ENCODE measurements at places on chromosomes 2 and 18.

GRCh38 chr18:79560861-79561210, 118.8 kb upstream of the CTDP1 start:
- DNase-seq, result no peak

GRCh38 chr2:173109253-173110188, 33.9 kb downstream of the MAP3K20 start:
- no peak for DNase-seq

DNA sequence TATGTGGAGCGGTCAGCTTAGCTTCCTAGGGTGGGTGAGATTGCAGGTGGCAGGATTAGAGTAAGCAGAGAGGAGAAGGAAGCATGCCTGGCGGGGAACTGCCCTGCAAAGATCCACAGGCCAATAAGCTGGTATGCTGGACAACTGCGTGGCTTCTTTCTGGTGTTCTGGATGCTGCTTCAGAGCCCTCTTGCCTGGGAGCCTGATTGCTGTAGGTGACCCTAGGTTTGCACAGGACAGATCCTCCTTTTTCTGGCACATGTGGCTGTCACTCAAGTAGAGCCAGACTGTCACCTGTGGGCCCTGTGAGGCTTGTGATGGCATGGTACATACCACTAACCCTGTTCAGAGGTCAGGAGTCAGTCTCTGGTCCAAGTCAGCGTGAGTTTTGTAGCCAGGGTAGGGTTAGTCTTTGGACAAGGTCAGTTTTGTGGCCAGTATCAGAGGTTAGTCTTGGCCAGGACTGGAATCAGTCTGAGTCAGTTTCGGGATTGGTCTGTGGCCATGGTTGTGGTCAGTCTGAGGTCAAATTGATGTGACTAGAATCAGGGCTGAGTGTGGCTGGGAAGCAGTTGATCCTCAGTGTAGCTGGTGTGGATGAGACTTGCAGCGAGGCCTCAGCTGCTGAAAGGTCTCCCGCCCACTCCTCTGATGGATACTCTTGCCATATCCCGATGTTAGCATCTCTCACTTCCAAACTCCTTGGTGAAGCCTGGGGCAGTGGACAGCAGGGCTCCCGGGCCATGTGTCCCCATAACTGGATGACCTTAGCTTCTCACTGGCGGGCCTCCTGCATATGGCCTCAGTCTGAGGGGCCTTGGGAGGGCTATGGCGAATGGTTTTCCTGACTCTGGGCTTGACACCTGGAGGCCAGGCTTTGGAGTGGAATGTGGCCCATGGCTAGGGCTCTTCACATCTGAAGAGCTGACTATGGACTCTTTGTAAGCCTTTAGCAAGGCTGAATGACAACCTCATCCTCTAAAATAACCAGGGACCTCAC, 260.5 kb downstream of the DYSF start:
- DNase-seq, result no peak

- DNase-seq, result no peak
Observed at GRCh38 chr2:73931531-73932500, 5.1 kb downstream of the DGUOK start.

DNA sequence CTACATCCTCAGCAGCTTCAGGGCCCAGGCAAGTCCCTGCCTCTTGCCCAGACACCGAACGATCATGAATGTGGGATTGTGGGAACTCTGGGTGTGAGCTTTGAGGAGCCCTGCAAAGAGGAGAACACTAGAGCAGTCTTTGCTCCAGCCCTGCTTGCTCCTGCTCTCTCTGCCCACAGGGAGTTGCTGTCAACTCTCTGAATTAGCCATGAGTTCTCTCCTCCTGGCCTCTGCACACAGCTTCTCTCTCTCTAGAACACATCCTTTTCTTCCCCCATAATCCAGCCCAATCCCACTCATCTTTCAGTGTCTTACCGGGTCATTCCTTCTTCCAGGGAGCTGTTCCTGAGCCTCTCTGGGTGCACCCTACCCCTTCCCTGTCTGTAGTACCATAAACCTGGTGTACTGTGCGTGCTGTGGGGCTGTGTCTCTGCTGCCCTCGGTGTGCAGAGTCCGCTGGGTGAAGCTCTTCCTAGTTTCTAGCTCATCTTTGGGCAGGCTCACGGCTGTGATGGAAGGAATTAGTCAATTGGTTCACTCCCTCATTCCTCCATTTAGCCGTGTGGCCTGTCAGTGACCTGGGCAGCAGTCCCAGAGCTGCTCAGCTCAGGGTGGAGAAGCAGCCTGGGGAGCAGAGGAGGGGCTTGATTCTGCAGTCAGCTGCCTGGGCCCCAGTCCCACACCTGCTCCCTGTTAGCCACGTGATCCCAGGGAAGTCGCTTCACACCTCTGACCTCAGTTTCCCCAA, 132.9 kb upstream of the HDAC4 start:
- DNase-seq, result no peak

DNA sequence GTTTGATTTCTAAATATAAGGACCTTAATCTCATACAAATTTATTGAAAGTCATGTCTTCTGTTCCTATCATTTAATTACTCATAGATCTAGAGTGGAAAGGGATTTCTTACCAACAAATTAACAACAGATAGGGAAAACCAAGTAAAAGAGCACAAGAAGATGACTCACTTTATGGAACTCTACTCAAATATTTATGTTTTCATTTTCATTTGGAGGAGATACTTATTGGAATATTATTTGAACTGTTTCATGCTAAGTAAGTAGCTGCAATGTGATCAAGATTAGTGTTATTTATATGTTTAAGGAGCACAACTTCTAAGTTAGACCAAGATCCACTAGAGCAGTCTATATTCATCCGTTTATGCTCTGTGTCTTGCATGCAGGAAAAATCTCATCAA, 1.3 kb downstream of the NT5C1B start:
- DNase-seq, result no peak

DNA sequence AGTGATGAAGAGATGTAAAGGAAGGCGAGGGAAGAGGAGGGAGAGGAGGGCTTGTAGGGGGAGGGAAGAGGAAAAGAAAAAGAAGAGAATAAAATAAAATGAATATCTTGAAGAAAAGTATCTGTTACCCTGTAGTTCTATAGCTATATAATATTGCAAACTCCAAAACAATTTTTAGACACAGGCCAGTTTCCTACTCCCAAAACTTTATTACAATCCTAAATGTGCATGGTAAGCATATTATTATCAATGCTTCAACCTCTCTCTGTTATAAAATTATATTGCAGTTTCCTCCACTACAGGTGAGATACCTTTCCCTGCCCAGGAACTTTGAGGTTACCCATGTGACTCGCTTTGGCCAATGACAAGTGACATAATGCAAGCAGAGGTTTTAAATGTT, 1351.6 kb upstream of the NRXN1 start:
- DNase-seq, result no peak

DNA sequence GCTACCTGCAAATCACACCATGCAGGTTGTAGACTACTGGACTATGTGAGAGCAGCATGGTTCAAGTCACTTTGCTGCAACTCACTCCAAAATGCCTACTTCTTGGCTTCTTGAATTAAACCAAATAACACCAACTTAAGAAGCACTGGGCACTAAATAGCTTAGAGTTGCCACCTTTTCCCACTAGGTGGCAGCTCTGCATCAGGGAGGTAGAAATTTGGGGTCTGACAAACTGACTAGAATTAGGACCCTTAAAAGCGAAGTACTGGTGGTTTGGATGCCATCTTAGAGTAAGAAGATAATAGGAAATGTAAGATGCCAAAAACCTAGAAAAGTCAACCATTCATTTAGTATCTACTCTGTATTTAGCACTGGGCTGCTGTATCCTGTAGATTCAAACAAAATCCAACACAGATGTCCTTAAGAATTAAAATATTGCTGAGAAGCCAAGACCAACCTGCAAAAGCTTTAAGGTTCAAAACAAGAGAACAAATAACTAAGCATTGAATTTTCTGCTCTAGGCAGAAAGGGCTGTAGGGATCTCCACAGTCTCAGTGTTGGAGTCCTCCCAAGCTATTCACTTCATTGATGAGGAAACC, 65.5 kb downstream of the CCBE1 start:
- peak; percentile 23 for DNase-seq

DNA sequence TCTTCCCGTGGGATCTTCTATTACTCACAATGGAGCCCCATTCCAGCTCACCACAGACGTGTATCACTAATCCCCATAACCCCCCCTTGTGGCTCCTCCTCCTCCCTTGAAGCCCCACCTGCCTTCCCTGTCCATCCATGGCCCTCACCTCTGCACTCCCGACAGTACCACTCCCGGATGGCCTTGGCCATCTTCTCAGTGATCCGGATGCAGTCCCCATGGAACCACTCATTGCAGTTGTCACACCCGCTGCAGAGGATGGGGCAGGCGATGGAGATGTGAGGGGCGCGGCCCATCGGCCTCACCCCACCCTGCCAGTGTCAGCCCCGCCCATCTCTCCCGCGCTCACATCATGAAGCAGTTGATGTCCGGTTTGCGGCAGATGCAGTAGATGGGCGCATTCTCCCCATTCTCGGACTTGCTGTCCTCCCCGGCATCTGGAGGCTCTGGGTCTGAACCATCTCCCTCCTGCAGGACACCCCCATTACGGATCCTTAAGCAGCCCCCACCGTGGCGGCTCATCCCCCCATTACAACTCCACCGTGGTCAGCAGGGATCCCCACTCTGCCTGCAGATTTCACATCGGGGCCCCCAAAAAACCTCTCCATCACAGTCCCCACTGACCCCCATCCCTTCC, 983 bp downstream of the CXXC1 start:
- DNase-seq, result no peak

DNA sequence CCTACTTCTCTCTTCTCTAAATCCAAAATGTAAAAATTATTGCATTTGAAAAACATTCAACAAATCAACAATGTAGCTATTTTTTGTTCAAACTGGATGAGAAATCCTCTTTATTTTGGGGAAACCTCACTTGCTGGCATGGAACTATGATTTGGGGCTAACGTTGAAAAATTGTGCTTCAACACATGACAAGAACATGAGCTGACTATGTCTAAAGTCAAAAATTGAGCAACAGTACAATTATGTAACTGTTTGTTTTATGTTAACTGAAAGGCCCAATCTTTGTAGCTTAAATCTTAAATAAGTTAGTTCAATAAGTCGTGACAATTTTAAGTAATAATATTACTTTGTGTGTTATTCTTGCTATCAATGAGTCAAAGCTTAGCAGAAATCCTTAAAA, 67.3 kb downstream of the TMEFF2 start:
- DNase-seq, result no peak

DNA sequence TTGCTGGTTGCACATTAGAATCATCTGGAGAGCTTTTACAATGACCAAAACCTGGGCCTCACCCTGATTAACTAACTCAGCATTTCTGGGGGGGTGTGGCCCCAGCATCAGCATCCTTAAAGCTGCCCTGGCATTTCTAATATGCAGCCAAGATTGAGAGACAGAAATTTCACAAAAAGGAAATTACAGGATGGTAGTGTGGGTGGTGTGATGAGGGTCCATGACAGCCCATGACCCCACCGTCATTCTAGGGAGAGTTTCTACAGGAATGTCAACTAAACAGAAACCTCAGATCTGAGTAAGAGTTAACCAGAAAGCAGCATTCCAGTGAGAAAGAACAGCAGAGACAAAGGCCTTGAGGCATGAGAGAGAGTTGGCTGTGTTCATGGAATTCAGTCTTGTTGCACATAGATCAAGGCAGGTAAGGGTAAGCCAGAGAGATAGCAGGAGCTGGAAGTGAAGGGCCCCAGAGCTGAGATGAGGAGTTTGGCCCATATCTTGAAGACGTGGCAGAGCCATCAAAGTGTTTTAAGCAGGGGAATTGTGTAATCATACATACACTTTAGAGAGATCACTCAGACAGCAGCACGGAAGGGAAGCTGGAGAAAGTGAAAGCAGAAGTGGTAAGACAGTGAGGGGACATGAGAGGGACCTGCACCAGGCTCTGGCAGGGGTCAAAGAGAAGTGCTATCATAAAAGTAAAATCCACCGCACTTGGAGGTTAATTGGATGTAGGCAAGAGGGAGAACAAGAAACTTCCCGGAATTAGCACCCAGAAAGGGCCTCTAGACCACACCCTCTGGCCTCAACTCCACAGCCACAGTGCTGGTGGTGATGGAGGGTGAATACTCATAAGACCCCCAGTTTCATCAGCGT, 7.8 kb upstream of the TRABD2A start:
- DNase-seq, result peak; percentile 91

- no peak for DNase-seq
Observed at GRCh38 chr2:198571393-198571792, 767.0 kb downstream of the PLCL1 start.

GRCh38 chr18:7062811-7063210, 54.8 kb downstream of the LAMA1 start:
- no peak for DNase-seq

DNA sequence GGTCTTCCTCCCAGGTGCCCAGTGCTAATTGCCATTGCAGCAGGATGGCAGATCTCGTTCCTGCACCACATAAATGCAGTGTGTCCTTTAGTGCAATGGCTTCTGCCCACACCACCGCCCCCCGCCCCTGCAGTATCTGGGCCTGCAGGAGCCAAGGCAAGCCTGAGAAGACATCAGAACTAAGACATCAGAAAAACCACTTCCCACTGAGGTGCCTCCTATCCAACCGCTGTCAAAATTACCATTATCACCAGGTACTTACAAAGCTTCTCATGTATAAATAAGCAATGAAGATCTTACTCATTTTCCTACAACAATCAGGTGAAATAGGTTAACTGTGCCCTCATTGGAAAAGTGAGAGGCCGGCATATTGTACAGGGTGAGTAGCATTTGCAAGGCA, 228.8 kb downstream of the FBXO15 start:
- no peak for DNase-seq

DNA sequence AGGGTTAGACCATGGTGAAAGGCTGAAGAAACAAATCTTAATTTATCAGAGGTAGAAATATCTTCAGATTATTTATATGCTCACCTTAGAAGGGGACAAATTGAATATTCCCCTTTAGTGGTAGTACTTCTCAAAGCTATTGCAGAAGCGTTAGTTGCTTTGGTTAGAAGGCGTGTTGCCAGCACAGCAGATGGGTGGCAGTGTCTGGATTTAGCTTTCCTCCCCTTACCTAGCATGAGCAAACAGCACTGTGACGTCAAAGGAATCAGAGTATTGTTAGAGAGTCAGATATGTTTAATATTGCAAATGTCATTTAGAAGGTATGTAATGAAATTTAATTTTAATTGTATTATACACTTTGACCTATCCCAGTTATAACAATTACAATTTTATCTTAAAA, 27.2 kb upstream of the GALR1 start:
- no peak for DNase-seq
